ENCODE measurements at places on chromosomes 16 and 17.

- DNase-seq = no peak
These were observed 2.2 kb downstream of the SNN start for GRCh38 chr16:11670171-11671131.

- no peak for DNase-seq
These were observed 24.8 kb downstream of the LMF1 start for GRCh38 chr16:946048-946395.

- DNase-seq = no peak
These were observed 123.4 kb downstream of the HS3ST3A1 start for GRCh38 chr17:13478326-13478830.

- no peak for DNase-seq
These were observed 570 bp downstream of the NR1D1 start for GRCh38 chr17:40099619-40100418.

DNA sequence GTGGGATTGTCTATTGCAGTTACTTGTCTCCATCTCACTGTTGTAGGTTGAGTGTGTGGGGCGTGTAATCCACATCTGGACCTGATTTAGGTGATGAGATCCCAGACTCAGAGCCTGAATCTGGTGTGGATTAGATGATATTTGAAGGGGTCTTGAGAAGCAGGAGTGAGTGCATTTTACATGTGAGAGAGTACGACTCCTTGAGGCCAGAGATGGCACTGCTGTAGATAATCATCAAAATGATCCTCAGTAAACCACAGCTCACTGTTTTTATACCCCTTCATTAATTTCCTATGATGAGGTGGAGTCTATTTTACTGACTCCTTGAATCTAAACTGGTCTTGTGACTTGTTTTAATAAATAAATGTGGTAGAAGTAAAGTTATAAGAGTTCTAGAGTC, 732.5 kb downstream of the KCNJ2 start:
- DNase-seq = no peak

GRCh38 chr16:79897453-79898146, 297.1 kb upstream of the MAF start:
- DNase-seq = no peak

GRCh38 chr16:67922740-67923139, 8.9 kb downstream of the CTRL start:
- no peak for DNase-seq

GRCh38 chr16:64858076-64858475, 263.8 kb downstream of the CDH11 start:
- no peak for DNase-seq

DNA sequence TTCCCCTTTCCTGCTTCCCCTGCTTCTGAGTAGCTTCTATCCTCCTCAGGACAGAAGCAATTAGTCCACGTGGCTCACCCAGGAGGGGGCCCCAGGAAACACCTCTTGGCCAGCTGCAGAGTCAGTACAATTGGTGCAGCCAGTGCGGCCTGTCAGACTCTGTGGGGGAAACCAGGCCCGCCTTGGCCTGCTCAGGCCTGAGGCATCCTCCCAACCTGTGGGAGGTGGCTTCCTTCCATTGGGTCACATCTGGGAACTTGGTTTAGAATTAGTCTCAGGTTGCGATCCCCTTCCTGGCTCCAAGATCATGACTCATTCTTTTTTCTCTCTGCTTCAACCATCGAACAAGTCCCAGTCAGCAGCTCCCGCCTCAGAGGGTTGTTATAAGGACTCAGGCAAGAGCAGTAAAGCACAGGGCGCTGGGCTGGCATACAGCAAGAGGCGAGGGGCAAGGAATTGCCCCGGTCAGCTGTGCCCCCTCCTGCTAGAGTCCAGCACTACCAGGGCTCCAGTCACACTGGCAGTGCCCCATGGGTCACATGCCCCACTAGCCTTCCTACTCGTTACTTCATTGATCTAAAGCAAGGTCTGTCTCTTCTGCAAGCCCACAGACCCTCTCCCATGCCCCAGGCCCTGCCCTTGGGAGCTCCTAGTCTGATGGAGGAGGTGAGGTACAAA, 8.1 kb upstream of the EPX start:
- DNase-seq = no peak

DNA sequence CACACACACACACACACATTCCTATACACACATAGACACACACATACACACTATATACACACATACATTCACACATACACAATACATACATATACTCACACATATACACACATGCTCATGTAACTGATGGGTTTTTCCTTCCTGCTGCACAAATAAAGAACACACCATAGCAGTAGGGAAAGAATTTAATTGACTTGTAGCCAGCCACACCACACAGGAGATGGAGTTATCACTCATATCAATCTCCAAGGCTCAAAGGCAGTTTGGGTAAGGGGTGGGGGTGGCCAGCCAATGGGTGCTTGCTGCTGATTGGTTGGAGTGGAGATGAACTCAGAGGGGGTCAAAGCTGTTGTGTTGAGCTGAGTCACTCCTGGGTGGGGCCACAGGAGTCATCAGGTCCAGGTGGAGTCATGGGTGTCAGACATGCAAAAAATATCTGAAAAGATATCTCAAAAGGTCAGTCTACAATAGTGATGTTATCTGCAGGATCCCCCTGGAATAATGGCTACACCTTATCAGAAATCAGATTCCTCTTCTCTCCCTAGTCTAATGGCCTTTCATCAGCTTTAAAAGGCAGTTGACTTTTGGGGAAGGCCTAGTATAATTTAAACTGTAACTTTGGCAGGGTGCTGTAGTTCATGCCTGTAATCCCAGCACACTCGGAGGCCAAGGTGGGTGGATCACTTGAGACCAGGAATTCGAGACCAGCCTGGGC, 46.1 kb downstream of the WSB1 start:
- no peak for DNase-seq

DNA sequence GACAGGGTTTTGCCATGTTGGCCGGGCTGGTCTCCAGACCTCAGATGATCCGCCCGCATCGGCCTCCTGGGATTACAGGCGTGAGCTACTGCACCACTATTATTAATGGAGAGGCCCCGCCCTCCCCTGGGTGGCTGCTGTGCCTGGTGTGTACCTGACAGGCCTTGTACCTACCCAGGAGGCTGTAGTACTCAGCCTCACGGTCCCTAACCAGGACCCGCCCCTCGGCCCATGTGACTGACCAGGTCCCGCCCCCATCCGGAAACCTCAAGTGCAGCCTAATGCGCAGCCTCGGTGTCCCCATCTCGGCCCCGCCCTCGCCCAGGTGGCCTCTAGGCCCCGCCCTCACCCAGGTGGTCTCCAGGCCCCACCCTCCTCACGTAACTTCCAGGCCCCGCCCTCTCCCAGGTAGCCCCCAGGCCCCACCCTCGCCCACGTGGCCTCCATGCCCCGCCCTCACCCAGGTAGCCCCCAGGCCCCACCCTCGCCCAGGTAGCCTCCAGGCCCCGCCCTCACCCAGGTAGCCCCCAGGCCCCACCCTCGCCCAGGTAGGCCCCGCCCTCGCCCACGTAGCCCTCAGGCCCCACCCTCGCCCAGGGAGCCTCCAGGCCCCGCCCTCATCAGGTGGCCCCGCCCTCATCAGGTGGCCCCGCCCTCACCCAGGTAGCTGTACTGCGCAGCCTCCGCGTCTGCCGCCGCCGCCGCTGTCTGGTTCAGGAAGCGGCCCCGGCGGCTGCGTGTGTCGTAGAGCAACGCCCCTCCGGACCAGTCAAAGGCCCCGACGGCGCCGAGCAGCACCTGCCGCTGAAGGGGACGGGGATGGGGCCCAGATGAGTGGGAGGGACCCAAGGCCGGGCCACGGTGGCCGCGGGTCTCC, 31.0 kb downstream of the HASPIN start:
- peak; percentile 25 for DNase-seq

- no peak for DNase-seq
These were observed 106.2 kb downstream of the XYLT1 start for GRCh38 chr16:17364319-17365210.

DNA sequence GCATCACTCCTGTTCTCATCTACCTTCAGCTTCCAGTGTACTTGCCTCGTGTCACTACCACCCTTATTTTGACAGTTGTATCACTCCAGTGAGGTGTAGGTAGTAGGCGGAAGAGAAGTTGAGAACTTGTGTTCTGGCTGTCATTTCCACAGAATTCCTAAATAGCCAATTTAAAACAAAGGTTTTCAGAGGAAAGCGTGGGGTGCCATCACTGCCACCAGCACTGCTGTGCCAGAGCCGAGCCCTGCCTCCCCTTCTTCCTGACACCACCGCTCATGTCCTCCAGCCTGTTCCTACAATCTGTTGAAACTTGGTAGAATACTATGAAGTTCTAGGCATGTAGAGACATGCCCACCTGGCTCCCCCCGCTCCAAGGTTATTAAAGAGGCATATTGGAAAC, 215.8 kb downstream of the TANC2 start:
- no peak for DNase-seq

- no peak for DNase-seq
These were observed 1.3 kb downstream of the ABCC11 start for GRCh38 chr16:48246066-48246465.

DNA sequence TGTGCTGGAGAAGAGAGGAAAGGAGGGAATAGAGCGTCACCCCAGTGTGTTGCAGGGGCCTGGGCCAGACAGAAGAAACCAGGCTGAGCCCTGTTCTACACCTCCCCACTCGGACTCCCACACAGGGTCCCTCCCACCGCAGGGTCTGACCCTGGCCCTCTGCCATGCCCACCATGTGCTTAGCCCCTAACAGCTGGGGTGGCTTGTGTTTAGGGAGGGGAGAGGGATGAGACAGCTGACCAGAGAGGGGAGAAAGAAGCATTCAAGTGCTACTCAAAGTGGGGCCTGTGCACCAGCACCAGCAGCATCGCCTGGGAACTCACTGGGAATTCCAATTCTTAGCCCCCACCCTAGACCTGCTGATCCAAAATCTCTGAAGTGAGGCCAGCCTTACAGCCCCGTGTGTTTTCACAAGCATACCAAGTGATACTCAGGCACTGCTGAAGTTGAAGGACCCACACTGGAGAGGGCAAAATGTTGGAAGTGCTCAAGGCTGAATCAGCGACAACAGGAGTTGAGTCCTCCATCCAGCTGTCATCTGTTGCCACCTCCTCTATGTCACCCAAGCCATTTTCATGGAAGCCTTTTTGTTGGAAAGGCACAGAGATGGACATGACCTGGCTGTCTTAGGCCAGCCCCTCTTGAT, 47.0 kb downstream of the FZD2 start:
- DNase-seq = no peak

DNA sequence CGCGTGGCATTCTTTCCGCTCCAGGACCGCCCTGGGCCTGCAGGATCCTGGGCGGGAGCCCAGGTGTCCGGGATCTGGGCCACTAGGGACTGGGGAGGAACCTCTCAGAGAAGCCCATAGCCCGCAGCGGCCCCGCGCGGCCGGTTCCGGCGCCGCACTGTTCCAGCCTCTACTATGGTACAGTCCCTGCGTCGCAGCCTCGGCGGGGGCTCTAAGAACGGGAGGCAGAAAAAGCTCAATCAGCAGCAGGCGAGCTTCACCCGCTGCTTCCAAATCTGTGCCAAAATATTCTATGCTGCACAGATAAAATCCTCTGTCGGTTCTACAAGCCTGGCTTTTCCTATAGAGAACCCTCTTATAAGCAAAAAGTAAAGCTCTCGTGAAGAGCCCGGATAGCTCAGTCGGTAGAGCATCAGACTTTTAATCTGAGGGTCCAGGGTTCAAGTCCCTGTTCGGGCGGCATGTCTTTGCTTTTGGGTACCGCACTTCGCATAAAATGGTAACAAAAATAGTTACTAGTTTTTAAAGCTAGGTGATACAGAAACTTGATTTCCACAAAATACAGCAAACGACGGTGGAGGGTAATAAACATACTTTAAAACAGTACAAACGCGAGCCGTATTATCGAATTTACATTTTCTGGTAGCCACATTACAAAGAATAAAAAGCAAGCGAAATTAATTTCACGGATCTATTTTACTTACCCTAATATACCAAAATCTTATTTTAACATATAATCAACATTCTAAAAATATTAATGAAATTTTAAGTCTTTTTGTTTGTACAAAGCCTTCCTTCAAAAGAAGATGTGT, 661 bp upstream of the ALOXE3 start:
- peak; percentile 81 for DNase-seq

- DNase-seq = no peak
These were observed 275.1 kb upstream of the MYOCD start for GRCh38 chr17:12390631-12391030.

DNA sequence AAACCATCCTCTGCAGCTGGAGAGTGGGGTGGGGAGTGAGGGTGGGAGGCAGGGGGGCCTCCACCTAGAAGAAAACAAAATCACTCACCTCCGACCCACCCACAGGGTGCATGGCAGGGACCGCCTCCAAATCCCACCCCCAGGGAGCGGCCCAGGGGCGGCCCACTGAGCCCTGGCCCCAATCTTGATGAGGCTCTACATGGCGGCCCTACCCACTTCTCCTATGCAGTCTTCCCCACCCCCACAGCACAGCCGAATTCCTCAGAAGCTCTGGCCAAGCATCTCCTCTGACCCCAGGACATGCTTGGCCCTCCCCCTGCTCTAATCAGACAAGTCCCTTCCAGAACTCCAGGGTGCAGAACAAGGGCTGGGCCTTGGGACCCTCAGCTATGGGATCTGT, 18.2 kb upstream of the FASN start:
- DNase-seq = no peak

- no peak for DNase-seq
These were observed 1.6 kb downstream of the CA4 start for GRCh38 chr17:60151355-60151754.

DNA sequence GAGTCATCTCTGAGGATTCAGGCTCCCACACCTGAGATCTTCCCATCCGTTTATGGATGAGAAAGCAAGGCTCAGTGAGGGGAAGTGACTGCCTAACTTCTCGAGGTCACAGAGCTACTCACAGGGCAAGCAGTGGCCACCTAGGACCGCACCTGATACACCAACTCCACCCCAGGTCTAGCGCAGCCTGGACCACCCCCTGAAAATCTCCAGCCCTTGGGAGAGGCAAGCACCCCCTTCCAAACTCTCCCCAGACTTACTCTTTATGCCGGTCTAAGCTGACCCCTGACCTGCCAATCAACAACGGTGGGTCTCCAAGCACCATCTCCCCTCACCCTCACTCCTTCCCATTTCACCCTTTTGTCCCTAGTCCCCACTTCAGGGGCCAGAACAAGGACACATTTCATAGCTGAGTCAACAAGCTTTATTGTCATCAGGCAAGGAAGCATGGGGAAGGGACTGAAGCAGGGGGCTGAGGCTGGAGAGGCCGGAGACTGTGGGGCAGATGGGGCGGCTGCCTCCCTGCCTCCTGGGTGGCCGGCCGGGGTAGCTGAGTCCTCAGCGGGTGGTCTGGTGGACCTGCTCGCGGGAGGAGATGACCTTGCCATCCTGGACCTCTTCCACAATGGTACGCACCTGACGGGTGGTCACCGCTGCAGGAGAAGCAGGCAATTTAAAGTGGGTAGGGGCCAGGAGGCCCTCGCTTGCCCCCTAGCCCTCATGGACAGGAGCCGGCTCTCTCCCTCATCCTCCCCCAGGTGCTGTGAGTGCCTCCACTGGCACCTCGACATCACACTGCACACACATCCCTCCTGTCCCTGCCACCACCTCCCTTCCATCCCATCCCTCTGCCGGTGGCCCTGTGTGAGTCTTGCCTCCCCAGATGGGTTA, 5.1 kb downstream of the KRT17 start:
- DNase-seq = no peak

DNA sequence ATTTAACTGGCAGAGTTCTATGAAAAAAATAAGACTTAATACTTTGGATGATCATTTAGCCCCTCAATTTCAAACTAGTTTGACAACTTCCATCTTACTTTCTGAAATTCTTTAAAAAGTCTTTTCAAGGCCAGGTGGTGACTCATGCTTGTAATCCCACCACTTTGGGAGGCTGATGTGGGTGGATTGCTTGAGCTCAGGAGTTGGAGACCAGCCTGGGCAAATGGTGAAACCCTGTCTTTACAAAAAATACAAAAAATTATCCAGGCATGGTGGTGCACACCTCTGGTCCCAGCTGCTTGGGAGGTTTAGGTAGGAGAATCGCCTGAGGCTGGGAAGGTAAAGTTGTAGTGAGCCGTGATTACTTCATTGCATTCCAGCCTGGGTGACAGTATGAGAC, 154.4 kb downstream of the TANC2 start:
- no peak for DNase-seq
